Activated gamma-delta T cell treated with Interleukin-2 at 50 U/mL for 16 hours (primary cell): ENCODE measurements at places on chromosomes 3 and 15.

- no peak for DNase-seq
These were observed 296.6 kb downstream of the NR2F2 start for GRCh38 chr15:96627031-96627568.

DNA sequence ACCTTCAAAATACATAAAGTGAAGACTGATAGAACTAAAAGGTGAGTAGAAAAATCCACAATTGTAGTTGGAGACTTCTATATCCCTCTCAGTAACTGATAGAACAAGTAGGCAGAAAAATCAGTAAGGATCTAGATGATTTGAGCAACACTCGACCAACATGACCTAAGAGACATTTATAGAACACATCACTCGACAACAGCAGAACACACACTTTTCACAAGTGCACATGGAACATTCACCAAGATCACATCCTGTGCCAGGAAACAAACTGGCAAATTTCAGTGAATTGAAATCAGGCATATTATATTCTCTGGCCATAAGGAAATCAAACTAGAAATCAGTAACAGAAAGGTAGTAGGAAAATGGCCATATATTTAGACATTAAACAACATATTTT, 37.1 kb downstream of the LYSMD4 start:
- no peak for DNase-seq

DNA sequence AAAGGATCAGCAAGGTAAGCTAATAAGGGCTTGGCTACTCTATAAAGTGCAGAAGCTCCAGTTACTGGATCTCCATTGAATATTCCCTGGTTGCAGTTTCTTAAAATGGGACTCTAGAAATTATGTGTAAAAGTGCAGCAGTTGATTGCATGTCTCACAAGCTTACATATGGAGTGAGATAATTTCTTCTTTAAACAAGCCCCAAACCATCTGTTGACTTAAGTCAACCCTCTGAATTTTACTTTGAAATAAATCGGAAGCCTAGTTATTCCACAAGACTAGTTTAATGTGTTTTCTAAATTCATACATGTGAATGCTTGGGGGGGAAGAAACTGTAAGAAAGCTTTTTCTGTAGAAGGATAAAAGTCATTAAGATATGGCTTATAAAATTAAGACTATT, 664.2 kb downstream of the NLGN1 start:
- no peak for DNase-seq

GRCh38 chr3:10437995-10438901, 67.1 kb downstream of the ATP2B2 start:
- DNase-seq: no peak

GRCh38 chr15:45645026-45645980, 10.5 kb downstream of the SQOR start:
- no peak for DNase-seq

DNA sequence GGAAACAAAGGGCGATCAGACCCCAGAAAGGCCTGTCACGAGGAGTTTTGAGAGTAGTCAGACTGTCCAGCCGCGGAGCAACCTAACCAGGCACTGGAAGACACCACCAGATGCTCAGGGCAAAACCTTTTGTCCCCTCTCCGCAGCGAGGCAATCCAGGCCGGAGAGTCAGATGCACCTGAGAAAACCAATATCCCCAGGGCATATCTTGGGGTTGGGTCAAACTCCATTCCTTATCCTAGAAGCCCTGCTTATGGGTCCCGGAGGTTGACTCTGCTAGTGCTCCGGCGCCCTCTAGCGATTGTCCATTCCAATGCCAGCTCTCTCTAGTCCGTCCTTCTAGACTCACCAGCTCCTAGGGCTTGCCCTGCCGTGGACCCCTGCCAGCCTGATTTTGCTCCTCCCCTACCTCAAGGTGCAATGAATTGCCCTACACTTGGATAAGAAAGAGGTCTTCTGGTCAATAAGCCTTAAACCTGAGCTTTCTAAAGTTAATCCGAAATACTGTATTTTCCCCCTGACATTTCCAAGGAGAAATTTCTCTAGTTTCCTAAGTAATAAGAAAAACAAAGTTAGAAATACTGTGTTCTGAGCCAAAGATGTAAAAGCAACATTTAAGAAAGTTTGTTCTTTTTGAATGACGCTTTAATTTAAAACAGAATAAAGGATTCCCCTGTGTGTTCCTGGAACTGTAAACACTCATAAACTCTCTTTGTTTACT, 5.5 kb downstream of the CPNE4 start:
- peak; percentile 8 for DNase-seq

DNA sequence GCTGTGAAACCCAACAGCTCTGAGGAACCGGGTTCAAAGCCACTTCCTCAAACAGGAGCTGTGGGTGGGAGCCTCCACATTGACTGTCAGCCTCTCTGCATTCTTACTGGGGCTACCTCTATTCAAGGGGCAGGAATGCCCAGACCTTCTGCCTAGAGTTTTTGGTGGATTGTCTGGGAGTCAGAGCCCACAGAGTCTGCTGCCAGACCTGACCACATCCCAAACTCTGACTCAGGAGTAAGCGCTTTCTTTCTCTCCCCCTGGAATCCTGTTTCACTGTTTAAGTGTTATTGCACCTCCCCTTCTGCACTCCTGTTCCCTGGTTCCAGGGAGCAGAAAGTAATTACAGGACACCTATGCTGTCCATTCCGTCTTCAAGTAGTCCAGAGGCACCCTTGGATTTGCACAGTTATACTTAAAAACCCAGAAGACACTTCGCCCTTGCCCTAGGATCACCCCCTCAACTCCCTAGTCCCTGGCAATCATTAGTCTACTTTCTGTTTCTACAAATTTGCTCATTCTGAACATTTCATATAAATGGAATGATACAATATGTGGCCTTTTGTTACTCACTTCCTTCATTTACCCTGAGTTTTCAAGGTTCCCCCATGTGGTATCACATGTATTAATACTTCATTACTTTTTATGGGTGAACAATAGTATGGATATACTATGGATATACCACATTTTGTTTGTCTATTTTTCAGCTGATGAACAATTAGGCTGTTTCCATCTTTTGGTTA, 37.9 kb upstream of the TJP1 start:
- no peak for DNase-seq

- no peak for DNase-seq
These were observed 45.1 kb upstream of the EPHB1 start for GRCh38 chr3:134749802-134750553.

GRCh38 chr3:119557877-119558269, 1.5 kb downstream of the CD80 start:
- no peak for DNase-seq

- no peak for DNase-seq
These were observed 28.3 kb upstream of the ARL14 start for GRCh38 chr3:160648701-160649100.

GRCh38 chr15:33242165-33242564, 47.7 kb upstream of the FMN1 start:
- no peak for DNase-seq

DNA sequence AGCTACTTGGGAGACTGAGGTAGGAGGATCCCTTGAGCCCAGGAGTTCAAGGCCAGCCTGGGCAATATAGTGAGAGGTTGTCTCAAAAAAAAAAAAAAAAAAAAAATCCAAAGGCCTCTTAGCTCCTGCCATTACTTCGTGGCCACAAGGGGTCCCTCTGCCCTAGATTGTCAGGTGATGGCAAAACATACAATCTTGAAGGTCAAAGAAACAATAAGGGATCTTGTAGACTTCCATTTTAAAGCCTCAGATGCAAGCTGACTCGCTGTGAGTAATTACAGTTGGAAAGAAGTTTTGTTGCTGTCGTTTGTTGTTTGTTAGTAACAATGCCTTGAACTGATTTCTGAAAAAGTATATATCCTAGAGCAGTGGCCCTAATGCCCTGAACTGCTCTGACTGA, 55.9 kb upstream of the PLCL2 start:
- peak; percentile 54 for DNase-seq

GRCh38 chr15:87597346-87598052, 659.0 kb downstream of the NTRK3 start:
- DNase-seq: peak; percentile 7

DNA sequence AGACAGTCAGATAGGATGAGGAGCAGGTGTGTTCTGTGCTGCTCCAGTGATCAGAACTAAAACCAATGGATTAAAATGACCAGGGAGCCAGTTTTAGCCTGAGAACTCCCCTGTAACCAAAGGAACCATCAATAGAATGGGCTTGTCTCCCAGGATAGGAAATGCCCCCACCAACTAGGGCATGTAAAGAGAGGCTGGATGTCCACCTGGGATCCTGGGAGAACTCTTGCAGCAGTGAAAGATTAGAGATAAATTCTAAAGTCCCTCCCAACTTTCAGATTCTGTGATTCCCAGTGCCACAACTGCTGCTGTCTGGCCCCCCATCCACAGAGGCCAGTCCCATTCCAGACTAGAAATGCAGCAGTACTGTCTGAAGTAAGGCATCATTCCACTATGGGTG, 33.8 kb downstream of the HDC start:
- DNase-seq: no peak

DNA sequence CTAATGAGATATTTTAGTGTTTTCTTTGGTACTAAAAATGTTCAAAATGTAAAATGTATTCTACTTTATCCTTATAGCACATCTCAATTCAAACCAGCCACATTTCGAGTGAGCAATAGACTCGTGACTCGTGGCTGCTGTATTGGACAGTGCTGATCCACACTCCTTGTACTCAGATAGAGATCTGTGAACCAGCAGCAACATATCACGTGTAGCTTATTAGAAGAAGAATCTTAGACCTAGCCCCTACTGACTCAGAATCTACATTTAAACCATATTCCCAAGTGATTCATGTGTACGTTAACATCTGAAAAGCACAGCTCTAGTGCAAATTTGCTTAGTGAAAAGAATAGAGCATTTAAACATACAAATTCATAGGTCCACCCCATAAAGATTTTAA, 130.9 kb downstream of the IL1RAP start:
- no peak for DNase-seq

DNA sequence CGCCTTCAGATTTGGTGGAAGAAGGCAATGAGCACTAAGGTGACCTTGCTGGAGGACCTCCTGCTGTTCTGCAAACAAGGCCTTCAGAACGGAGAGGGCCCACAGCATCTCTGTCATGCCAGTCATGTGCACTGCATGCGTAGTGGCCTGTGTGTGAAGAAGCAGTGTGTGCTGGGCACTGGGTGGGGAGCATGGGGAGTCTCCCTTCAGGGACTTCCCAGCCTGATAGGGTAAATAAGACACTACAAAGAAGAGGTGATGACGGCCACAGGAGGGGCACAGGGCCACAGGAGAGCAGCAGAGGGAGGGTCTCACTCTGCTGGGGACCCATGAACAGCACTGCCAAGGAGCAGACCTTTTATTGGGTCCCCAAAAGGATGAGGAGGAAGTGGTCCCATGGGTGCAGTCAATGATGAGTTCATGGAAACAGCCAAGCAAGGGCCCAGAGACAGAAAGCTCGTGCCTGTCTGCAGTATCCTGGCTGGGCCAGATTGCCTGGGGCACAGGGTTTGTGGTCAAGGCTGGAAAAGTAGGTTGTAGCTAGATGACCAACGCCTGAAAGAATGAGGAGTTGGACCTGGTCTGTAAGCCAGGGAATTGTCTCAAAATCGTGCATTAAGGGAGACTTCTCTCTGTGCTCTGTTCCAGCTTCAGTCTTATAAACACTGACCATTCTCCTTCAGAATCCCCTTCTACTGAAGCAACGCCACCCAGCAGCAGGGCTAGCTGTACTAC, 67.8 kb upstream of the SEC61A1 start:
- no peak for DNase-seq

DNA sequence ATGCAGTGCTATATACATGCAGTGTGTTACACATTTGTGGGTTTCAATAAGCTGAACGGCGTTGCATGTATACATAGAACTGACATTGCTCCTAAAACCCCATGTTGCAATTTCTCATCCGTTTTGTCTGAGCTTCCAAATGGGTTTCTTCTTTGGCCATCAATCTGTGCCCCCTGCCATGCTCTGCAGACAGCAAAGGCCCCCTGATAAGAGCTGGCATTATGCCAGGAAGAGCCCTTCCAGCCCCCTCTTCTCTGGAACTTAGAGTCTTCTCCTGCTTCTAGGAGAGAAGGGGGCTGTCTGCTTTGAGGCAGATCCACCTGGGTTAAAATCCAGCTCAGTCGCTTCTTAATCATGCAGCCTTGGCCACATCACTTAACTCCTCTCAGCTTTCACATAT, 254.0 kb downstream of the SLCO3A1 start:
- no peak for DNase-seq

GRCh38 chr3:65761446-65762234, 277.1 kb downstream of the MAGI1 start:
- no peak for DNase-seq

DNA sequence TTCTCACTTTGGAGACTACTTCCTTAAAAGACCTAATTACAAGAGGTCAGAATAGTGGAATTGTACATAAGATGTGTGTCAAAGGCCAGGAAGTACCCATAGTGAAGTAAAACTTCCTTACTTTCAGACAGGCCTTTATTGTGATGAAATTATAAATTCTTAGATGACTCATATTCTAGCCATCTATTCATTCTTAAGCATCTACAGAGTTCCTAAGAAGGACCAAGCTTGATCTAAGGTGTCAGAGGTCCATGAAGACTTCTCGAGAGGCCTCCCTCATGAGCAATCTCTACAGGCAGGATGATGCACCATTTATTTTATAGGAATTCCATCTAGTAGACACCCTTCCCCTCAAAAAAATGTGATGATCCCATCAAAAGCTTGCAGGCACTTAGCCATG, 493.3 kb downstream of the MAGI1 start:
- no peak for DNase-seq

DNA sequence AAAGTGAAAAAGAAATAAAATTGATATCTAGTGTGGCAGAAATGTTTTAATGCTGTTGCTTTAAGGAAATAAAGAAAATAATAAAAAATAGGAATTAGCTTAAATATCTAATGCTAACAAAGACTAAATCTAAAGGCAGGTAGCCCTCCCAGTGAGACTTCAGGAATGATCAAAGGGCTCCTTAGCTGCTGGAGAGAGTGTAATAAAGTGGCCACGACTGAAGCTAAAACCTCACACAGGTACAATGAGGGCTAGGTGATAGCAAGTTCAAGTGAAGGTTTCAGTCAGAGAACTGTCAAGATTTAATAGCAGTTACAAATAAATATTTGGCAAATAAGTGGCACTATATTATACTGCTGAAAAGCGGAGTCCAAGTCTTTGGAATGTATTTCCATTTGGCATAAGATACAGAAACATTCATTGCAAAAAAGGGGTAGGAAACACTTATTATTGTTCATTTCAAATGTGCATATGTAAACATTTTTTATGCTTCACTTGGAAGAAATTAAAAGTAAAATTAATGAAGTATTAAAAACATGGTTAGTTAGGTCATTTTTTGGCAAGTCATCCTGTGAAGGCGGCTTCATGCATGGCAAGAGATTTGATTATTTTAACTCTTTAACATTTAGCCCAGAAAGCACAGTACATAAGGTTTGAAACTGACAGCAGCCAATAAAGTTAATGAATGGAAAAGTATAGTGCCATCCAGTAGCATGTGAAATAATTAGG, 168.2 kb downstream of the ECT2 start:
- DNase-seq: no peak

DNA sequence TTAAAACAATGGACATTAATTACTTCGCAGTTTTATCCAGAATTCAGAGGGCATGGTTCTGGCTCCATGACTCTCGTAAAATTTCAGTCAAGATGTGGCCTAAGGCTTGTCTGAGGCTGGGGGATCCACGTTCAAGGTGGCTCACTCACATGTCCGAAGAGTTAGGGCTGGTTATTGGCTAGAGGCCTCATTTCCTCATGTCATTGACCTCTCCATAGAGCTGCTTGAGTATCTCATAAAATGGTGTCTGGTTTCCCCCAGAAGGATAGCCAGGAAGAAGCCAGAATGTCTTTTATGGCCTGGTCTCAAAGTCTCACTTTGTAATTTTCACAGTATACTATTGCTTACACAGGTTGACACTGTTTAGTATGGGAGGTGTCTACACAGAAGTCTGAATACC, 67.3 kb upstream of the DCBLD2 start:
- no peak for DNase-seq

GRCh38 chr3:82685761-82686160, 924.3 kb upstream of the GBE1 start:
- no peak for DNase-seq
